ENCODE measurements at places on chromosomes 11 and 22.

GRCh38 chr11:69915501-69916250 is 96.5 kb upstream of the FGF3 start:
- DNase-seq, result peak; percentile 38

- no peak for DNase-seq
Measured at GRCh38 chr22:45425101-45425500, 11.6 kb downstream of the RIBC2 start.

GRCh38 chr11:121482231-121483129 is 29.7 kb upstream of the SORL1-AS1 start:
- DNase-seq, result no peak

DNA sequence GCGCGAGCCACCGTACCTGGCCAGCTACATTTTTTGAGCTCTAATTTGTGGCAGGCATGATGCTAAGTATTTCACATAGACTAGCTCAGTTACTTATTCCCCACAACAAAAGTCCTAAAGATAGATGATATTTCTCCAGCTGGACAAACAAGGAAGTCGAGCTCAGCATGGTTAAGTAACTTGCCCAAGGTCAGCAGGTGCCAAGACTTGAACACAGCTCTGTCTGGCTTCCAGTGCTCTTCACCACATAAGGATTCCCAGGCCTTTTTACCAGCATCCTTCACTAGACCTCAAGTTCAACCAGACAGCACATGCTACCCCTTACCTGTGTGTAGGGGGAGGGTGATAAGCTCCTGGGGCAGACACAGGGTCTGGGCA is 177.3 kb upstream of the NCAM1 start:
- no peak for DNase-seq

GRCh38 chr11:69307421-69307820 is 13.5 kb downstream of the MYEOV start:
- DNase-seq, result no peak

GRCh38 chr11:125364121-125364826 is 131.8 kb downstream of the FEZ1 start:
- peak; percentile 57 for DNase-seq

DNA sequence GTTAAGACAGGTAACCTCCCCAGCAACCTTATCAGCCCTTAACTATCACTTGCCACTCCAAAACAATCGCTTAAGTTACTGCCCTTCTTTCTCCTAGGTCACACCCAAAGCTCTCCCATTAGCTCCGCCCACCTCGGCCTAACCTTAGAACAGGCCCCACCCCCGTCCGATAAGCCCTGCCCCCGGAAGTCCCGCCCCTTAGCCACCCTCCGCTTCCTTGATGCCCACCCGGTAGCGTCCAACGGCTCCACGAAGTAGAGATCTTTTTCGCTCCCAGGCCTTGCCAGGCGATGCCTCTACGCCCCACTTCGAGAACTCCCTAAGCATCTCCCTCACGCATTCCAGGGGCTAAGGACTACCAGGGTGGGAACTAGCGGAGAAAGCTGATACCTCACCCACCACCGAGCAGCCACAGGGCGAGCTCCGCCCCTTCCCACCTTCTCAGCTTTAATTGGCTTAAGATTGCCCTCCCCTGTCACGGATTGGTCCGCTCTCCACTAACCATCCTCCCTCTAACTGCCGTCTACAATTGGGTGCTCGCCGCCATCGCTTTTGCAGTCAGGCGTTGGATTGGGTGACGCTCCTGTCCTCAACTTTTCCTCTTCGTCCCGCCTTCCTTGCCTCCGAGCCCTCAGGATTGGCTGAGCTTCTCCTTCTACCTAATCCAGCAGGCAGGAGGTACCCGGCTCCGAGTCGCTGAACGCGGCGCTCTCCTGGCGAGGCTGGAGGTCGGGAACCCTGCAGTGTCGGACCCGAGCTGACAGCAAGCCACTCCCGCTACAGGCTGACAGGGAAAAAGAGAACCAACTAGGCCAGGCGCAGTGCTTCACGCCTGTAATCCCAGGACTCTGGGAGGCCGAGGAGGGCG is at the start of gene ZBTB3:
TSS of gene ZBTB3 (minus strand) at position 425 of the 868 bp plus-strand sequence. CDS start 496 bp downstream, outside the sequence.
- peak; percentile 98 for DNase-seq

GRCh38 chr11:100887659-100888058 is 200.6 kb downstream of the ARHGAP42 start:
- DNase-seq, result no peak

DNA sequence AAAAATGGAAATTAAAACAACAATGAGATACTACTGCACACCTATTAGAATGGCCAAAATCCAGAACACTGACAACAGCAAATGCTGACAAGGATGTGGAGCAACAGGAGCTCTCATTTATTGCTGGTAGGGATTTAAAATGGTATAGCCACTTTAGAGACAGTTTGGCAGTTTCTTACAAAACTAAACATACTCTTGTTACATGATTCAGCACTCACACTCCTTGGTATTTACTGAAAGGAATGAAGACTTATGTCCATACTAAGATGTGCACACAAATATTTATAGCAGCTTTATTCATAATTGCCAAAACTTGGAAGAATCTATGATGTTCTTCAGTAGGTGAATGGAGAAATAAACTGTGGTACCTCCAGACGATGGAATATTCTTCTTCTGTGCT is 40.8 kb downstream of the PGM2L1 start:
- no peak for DNase-seq

DNA sequence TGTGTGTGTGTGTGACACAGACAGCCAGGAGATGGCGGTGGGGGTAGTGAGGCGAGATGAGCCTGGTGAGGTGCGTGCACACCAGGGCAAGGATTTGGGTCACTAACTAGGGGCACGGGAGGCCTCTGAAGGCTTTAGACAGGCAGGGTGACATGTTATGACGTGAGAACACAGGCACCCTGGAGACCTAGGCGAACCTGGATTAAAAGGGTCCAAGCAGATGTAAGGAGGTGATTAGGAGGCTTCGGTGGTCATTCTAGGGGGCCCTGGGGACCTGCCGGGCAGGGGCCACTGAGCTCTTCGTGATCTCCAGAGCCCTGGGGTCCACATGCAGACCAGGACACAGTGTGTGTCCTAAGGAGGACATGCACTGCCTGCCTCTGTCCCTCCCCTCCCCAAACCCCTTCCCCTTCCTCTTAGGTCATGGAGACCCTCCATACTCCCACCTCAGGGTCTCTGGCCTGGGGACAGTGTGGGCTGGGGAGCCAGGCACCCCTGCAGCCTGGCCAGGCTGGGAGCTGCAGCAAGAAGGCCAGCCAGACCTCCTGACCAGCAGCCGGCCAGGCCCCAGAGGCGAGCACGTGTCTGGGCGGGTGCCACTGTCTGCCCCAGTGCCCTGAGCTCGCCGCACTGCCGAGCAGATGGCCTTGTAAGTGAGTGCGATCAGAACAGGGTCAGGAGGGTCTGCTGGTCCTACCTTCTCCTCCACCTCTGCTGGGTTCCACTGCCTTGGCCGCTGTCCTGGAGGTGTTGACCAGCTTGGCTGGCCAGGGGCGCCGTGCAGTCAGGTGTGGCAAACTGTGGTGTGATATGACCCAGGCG is 32.1 kb downstream of the IFT27 start:
- DNase-seq, result no peak

- no peak for DNase-seq
Measured at GRCh38 chr11:19559746-19560145, 152.9 kb upstream of the NAV2 start.

DNA sequence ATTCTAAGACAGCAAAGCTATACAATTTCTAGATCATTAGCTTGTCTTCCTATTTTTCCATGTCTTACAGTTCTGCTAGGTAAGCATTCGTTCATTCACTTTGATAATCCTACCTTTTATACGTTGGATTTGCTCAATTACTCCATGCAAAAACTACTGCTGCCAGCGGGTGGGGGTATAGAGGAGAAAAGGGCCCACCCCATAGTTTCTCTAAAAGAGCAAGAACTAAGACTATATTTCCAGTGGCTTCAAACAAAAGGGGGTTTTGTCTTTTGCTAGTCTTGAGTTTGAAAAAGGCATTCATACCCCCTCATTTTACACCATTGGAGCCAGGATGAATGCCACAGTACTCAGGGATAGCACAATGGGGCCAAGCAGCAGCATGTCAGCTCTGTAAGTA is 155.7 kb downstream of the WT1 start:
- DNase-seq, result no peak

- no peak for DNase-seq
Measured at GRCh38 chr11:128190312-128190711, 397.0 kb downstream of the ETS1 start.

DNA sequence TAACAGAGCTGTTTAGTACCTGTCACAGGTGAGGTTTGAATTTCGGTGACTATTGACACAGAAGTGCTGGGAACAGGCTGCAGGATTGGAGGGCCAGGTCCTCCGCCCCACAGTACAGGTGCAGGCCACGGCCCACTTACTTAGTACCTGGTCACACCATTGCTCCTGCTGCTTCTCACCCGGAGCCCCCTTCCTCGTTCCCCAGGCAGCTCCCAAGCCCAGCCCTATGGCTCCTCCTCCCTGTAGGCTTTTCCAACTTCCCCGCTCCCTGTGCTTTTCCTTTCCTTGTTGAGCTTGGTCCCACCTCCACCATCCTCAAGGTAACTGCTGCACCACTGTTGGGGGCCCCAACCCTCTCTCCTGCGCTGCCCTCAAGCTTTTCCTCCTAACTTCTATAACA is 27.9 kb upstream of the ANO1 start:
- DNase-seq, result no peak

DNA sequence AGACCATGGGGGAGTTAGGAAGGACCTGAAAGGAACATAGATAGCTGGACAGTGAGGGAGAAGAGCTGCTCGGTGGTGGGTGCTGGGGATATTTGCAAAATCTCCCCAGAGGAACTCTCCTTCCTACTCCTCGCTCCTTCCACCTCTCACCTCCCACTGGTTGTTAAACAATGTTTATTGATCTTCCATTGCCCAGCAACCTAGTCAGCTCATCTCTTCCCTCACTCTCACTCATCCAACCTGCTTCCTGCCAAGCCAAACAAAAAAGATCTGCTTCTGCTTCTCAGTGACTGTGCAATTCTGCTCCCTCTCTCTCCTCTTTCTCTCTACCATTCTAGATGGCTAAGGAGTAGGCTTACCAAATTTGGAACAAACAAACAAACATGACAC is 115.0 kb downstream of the SLC1A2 start:
- DNase-seq, result no peak

GRCh38 chr11:20360650-20361049 is 2.9 kb upstream of the HTATIP2 start:
- DNase-seq, result no peak

- no peak for DNase-seq
Measured at GRCh38 chr22:32735526-32735925, 66.0 kb upstream of the TIMP3 start.

GRCh38 chr11:60847281-60847680 is 5.4 kb downstream of the CCDC86 start:
- DNase-seq, result no peak

- DNase-seq, result peak; percentile 87
Measured at GRCh38 chr11:2912498-2912897, 16.7 kb downstream of the PHLDA2 start.

DNA sequence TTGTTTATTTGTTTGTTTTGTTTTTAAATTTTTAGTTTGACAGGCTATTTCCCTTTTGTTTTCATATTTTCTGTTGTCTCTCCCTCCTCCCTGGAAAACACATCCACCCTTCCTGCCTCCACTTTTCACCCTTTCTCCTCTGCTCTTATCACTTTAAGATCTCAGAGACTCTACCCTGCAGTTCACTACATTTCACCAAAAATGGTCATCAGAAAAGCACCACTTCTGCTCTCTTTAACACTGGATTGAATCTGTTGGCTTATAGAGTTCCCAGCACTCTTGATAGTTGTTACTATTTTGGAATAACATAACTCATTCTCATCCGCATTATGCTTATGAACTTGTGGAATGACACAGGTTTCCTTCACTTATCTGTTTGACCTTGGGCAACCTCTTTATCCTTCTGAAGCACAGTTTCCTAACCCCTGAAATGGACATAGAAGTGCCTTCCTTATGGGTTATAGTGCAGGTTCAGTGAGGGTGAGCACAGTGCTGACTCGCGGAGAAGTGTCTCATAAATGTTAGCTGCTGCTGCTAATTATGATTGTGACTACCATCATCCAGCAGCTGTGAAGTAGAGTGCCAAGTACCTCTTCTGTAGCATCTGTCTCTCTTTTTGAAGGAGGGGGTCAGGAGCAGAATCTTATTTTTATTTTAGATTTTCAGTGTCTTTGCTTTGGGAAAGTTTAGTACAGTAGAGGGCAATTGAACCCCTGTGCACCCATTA is 15.0 kb downstream of the TEAD1 start:
- no peak for DNase-seq

DNA sequence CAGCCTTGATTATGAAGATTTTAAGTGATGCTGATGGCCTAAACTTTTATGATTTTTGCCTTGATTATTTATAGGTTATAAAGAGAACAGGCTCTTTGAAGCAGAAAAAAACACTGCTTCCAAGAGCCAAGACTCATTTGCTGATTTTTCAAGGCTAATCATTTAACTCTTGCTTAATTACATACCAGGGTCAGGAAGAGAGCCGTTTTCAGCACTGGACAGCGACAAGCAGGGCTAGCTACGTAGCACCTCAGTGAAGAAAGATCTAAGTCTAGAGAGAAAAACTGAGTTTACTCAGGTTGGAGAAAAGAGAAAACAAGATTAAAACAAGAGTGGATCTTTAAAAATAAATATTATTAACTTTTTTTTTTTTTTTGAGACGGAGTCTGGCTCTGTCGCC is 615.4 kb upstream of the B3GAT1 start:
- peak; percentile 14 for DNase-seq

DNA sequence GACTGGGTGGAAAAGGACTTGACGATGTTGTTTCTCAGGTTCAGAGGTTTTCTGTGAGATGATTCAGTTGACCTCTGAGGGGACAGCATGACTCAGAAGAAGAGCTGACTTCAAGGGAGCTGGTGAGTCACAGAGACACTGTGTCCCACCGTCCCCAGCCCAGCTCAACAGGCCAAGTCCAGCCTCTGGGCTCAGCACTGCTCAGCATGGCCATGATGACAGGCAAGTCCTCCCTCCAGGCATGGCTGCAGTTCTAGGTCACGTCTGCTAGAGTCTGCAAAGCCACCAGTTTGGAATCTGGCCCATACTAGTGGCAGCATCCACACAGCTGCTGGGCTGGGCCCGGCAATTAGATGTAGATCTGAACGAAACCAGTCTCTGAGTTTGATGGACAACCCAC is 12.9 kb downstream of the TRIM29 start:
- no peak for DNase-seq

- peak; percentile 33 for DNase-seq
Measured at GRCh38 chr11:102177126-102177525, 66.9 kb downstream of the YAP1 start.

- no peak for DNase-seq
Measured at GRCh38 chr22:40202225-40202944, 24.7 kb downstream of the TNRC6B start.

- no peak for DNase-seq
Measured at GRCh38 chr11:15367695-15368094, 253.0 kb downstream of the INSC start.

- no peak for DNase-seq
Measured at GRCh38 chr11:33779849-33780528, 5.7 kb upstream of the FBXO3 start.

DNA sequence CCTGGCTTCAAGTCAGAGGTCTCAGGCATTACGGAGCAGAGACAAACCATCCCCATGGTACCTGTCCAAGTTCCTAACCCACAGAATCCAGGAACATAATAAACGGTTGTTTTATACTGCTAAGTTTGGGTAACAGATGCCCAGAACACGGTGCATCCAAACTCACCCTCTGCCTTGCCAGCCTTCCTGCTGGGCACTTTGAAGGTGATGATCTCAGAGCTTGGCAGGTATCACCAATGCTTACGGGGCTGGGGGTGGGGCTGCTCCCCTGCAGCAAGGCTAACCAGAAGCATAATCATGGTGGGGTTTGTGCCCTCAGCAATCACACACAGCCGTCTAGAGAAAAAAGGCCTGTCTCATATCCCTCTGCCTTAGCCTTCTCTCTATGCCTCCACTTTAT is 27.1 kb downstream of the DKK3 start:
- no peak for DNase-seq

GRCh38 chr11:133677387-133677786 is 145.1 kb upstream of the OPCML start:
- DNase-seq, result no peak
